NCI-H774 (cell line): ENCODE measurements at places on chromosomes 7 and 10.

- no peak for DNase-seq
These were observed 94.3 kb upstream of the SDK1 start for GRCh38 chr7:3206771-3207191.

DNA sequence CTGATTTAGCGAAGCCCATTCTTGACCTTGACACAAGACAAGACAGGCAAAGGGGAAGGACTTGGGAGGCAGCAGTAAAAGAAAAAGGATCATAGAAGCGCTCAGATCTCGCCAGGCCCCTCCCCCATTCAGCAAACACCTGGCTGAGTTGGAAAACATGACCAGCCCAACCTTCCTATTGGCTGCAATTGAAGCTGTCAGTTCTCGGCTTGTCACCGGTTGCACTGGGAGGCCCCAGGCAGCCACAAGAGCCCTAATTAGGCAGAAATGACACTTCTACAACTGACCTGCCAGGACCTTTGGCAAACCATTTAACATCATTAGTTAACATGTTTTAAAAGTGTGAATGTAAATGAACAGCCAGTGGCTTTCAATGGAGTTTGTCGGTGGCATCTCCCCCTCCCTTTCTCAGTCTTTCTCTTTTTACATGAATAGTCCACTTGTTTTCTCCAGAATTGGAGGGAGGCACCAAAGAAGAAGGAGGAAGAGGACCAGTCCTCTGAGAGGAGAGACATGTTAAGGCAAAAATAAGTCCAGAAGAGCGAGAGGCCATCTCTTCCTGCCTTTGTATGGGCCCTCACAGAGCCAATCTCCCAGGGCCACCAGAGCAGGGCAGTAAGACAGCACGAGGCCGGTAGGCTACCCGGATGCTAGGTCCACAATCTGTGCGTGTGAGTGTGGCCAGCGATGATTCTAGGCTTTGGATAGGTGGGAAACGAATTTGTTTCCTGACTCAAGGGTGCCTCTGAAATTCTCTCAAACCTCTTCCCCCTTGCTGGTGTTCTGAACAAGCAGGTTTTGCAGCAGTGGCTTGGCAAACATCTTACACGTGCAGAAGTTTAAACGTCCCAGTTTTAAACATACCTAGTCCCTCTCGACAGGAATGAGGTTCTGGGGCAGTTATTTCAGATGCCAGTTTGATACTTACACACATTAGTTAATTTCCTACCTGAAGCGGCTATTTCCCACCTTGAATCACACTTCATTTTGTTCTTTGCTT, 15.0 kb upstream of the ENO4 start:
- DNase-seq: peak; percentile 18

DNA sequence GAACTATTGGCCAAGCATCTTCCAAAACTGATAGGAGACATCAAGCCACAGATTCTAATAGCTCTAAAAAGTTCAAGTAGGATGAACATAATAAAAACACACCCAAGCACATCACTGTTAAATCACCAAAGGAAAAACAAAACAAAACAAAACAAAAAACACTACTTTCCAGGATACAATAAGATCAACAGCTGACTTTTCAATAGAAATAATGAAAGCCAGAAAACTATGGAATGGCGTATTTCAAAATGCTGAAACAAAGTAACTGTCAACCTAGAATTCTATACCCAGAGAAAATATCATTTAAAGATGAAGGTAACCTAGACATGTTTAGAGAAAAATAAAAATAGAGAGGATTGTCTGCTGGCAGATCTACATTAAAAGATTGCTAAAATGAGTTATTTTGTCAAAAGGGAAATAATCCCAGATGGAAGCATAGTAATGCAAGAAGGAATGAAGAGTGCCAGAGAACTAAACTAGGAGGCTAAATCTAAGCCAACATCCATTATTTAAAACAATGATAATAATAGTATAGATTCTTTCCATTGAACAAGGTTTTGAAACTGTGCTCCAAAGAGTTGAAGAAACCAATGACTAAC, 13.9 kb downstream of the TUBAL3 start:
- no peak for DNase-seq

DNA sequence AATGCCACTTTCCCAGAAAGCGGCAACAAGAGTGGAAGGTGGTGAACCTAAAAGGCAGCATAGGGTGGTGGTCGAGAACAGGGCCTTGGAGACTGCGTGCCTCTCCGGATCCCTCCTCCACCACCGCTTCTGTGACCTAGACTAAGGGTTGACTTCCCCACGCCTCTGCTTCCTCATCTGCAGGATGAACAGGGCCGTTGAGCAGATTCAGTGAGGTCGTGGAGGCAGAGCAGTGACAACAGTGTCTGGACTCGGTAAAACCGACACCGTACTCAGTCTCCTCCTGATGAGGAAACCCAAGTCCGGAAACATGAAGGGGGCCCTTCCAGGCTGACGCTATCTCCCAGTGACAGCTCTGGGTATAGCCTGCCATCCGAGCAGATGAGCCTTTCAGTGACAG, 162.6 kb downstream of the CELF2 start:
- no peak for DNase-seq

DNA sequence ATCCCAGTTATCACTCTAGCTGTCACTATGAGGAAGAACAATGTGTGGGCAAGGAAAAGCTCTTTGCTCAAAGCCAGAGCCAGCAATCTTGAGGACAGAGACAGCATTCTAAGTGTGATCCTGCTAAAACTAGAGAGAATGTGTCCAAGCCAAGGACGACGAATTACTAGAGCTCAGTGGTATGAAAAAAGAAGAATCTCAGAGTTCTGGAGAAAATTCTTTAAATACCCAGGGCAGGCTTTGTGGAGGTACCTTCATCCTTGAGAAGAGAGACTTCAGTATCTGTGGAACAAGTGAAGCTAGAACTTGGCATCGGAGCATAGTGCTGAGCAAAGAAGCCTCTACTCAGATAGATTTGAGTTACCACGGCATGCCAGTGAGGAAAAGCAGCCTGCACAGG, 209.8 kb downstream of the TRIL start:
- no peak for DNase-seq

DNA sequence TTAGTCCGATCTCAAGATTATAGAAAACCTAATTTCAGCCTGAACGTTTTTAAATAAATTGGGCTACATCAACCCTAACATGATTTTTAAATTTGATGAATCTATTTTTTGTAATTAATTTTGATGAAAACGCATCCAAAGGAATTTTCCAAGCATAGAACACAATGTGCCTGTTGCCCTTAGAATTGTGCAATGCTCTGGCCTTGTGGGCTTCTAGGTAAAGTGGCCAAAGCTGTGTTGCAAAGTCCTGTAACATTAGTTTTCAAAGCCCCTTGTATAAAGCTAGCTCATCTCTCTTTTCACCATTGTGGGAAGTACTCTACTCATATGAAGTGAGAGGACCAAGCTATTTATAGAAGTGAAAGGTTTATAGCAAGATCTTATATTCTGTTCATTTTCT, 138.4 kb upstream of the PRPS1L1 start:
- DNase-seq: no peak

DNA sequence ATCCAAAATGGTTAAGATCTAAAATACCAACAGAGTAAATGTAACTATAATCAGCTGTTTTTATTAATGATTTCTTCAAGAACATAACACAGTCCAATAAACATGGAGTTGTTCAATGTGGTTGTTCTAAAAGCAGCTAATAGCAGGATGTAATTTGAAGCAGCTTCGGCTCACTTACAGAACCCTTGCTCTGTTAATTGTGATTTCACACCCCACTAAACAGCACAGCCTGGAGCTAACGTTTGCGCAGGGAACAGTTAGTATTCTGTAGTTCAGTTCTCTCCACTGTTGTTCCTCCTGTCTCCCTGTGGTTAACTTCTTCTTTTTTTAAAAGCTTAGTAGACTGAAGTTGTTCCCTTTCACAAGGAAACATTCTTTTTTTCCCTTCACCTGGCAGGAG, 104.0 kb downstream of the GRM3 start:
- DNase-seq: peak; percentile 9

DNA sequence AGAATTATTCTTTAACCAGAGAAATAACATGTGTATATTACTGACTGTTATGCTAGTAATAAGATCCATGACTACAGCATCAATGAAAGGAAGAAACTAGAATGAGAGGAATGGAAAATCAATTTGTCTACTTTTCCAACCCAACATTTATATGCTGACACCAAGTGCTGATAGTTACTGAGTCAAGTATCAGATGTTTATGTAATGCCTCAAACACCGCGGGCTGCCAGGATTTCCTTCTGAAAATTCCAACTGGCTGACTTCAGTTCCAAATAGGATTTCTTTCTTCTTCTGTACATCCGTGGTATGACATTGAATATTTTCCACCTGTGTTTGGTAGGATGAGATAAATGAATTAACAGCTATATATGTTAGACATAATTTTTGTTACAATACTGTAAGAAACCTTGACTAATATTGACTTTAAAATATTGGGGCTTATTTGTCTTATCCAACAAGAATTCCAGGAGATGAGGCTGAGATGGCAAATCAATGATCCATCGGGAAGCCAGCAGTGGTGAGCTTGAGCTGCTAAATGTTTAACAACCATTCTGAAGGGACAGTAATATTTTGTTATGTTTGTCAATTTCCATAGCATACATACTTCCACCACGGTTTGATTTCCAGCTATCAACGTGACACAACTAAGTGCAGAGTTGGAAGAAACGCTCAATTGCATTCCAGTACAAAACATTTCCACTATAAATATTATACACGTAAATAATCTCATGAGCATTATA, 435.2 kb upstream of the AUTS2 start:
- DNase-seq: no peak

DNA sequence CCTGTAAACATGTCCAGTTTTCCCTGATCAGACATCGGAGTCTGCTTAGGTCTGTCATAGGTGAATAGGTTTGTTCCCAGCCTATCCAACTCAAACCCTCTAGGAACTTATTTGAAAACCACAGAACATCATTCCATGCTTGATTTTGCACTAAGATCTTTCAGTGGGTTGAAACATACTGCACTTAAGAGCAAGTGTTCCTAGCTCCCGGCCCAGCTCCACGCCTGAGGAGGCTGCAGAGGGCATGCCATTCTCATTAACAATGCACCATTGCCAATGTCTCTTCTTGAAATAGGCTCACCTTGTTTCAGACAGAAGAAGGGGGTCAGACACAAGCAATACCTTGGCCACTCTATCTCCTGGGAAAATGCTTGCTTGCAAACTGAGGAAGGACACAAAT, 78.0 kb upstream of the EGR2 start:
- DNase-seq: no peak

GRCh38 chr7:45699726-45700390, 125.7 kb downstream of the ADCY1 start:
- DNase-seq: no peak

DNA sequence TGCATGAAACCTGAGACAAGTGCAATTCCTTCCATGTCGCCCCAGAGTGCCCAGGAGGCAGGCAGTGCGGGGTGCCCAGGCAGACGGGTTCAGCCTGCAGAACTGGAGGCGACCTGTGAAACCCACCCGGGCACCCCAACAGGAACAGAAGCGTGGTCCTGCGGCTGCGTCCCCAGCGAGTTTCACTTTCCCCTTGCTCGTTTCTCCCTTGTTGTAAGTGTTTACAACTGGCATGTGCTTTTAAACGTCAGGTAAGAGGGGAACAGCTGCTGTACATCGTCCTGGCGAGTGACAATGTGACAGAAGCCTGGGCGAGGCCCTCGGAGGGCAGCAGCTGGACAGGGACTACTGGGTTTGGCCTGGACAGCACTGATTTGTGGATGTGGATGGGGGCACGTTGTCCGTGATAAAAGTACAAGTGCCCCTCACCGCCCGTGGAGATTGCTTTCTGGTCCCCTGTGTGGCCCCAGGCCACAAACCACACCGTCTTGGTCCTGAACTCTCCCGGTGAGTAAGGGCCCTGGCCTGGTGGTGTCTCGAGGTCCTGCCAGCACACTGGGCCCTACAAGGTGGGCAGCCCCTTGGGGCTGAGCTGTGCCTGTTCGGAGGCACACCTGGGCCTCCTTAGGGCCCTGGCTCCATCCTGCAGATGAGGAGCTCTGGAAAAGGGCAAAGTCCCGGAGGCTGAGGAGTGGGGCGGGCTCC, 4.0 kb downstream of the VENTX start:
- no peak for DNase-seq

GRCh38 chr7:106356-106755, 86.0 kb upstream of the FAM20C start:
- no peak for DNase-seq

GRCh38 chr10:23413629-23414089, 25.2 kb upstream of the OTUD1 start:
- no peak for DNase-seq

- no peak for DNase-seq
These were observed 327.8 kb upstream of the C7orf33 start for GRCh38 chr7:148262721-148263229.

- DNase-seq: no peak
These were observed 50.7 kb downstream of the SYPL1 start for GRCh38 chr7:106061301-106061979.

GRCh38 chr7:134500406-134500805, 27.0 kb upstream of the AKR1B10 start:
- DNase-seq: no peak

DNA sequence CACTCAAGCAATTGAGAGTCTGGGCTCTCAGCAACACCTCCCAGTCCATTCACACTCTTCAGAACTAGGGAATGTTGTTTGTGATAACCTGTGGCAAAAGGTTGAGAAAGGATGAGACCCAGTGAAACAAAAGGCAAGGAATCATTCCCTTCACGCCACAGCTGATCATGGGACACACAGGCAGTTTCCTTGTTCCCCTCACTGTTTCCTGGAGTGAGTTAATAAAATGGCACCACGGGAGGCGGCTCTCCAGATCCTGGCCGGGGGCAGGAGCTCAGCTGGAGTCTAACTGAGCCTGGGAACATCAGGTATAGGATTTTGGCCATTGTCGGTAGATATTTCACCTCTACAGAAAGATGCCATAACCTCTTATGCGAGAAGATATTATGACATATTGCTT, 107.3 kb upstream of the FAM171A1 start:
- DNase-seq: no peak

- DNase-seq: no peak
These were observed 15.5 kb upstream of the CRCP start for GRCh38 chr7:66099232-66099550.

- no peak for DNase-seq
These were observed 103.0 kb upstream of the LSM8 start for GRCh38 chr7:118080947-118081346.

- no peak for DNase-seq
These were observed 1.4 kb downstream of the CLEC5A start for GRCh38 chr7:141945356-141945755.

DNA sequence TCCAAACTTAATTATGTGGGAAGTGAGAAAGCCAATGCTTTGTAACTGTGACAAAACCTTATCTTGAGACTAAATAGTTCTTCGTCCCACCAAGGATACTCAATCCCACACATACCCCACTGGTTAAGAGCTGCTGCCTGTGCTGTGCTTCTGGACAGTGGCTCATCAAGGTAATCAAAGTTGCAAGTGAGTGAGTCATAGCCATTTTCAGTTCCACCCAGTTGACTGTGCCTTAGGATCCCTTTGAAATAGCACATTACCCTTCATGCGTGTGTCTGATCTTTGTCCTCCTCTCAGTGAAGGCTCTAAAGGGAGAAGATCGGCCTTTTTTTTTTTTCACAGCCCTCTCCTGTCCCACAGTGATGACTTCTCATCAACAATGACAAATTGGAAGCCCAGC, 706.0 kb upstream of the AUTS2 start:
- DNase-seq: no peak

GRCh38 chr10:99443500-99443899, 13.1 kb upstream of the GOT1 start:
- DNase-seq: no peak
